ENCODE measurements at places on chromosomes 13 and 19. TPM values are rescaled to one million over a fixed set of nuclear protein-coding genes. Genes with fewer than 3 reads are reported as not detected.

GRCh38 chr13:113417836-113418721 lies 35.2 kb downstream of the ADPRHL1 start:
- H3K27me3 ChIP-seq: peaks cover 4% of the 10 kb centered on the region
- no peak for DNase-seq
- H3K27ac ChIP-seq: no peak overlapping the region
- H3K36me3 ChIP-seq: no peaks in the 10 kb centered on the region
- H3K4me3 ChIP-seq: no peak overlapping the region

DNA sequence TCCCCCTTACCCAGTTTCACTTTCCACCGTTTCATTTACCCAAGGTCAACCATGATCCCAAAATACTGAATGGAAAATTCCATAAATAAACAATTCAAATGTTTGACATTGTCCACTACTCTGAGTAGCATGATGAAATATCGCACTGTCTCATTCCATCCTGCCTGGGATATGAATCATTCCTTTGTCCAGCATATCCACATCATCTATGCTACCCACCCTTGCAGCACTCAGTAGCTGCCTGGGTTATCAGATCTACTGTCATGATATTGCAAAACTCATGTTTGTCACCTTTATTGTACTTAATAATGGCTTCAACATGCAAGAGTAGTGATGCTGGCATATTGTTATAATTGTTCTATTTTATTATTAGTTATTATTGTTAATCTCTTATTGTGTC lies 263.9 kb upstream of the NBEA start:
- H3K27ac ChIP-seq: no peak overlapping the region
- no peak overlapping the region for H3K4me3 ChIP-seq
- no peaks in the 10 kb centered on the region for H3K36me3 ChIP-seq

DNA sequence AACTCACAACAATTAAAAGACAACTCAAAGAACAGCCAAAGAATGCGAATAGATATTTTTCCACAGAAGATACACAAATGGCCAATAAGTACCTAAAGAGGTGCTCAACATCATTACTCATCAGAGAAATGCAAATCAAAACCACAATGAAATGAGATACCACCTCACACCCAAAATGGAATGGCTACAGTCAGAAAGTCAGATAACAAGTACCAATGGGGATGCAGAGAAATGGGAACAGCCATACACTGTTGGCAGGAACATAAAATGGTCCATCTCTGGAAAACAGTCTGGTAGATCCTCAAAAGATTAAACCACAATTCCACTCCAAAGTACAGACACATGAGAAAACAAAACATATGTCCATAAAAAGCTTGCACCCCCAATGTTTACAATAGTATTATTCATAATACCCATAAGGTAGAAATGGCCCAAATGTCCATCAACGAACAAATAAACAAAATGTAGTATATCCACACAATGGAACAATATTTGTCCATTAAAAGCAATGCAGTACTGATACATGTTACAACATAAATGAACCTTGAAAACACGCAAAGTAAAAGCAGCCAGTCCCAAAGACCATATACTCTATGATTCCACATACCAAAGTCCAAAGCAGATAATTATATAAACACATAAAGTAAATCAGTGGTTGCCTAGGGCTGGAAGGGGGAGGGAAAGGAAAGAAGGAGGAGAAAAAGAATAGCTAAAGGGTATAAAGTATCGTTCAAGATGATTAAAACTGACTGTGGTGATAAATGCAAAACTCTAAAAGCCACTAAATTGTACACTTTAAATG lies 19.6 kb downstream of the USP12 start:
- H3K4me1 ChIP-seq: peaks cover 25% of the 10 kb centered on the region
- no peak for DNase-seq
- no peak overlapping the region for H3K4me3 ChIP-seq
- H3K27me3 ChIP-seq: no peaks in the 10 kb centered on the region
- H3K27ac ChIP-seq: no peak overlapping the region

Gene IL27RA
- 41.6 TPM for total RNA-seq

DNA sequence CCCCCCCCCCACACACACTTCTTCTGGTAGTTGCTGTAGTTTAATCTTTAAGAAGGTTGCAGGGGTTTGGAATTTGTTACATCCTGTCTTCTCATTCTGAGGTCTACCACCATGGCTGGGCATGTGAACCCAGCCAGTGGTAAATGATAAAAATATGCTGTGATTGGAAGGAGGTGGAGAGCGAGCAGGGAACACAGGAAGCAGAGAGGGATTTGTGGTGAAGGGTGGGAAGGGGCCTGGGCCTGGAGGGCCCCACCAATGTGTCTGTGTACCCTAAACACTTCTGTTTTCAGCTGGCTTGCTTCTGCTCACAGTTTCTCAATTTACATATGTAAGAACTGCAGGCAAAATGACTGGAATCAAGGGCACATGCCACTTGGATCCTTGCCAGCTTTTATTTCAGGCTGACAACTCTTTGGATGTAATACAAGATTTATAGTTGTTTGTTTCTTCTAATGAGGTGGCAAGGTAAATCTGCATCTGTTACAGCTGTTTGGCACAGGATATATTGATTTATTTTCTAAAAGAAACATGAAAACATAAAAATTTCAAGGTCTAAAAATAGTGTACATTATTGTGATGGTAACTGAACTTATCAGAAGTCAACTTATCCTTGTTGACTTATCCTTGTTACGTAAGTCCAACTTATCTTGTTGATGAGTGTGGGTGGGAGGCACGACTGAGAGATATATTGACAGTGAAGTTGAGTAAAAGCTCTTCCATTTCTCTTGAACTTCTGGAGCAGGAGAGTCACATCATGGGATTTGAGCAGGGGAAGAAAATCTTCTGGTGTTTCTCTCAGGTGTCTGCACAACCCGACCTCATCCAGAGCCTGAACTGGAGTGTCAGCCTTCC lies 313.2 kb downstream of the SHISA2 start:
- peak overlapping the region; percentile 44 for H3K4me3 ChIP-seq
- peaks cover 13% of the 10 kb centered on the region for H3K4me1 ChIP-seq
- peaks cover 2% of the 10 kb centered on the region for H3K36me3 ChIP-seq
- peaks cover 6% of the 10 kb centered on the region for H3K27me3 ChIP-seq
- peak overlapping the region; percentile 64 for H3K27ac ChIP-seq

DNA sequence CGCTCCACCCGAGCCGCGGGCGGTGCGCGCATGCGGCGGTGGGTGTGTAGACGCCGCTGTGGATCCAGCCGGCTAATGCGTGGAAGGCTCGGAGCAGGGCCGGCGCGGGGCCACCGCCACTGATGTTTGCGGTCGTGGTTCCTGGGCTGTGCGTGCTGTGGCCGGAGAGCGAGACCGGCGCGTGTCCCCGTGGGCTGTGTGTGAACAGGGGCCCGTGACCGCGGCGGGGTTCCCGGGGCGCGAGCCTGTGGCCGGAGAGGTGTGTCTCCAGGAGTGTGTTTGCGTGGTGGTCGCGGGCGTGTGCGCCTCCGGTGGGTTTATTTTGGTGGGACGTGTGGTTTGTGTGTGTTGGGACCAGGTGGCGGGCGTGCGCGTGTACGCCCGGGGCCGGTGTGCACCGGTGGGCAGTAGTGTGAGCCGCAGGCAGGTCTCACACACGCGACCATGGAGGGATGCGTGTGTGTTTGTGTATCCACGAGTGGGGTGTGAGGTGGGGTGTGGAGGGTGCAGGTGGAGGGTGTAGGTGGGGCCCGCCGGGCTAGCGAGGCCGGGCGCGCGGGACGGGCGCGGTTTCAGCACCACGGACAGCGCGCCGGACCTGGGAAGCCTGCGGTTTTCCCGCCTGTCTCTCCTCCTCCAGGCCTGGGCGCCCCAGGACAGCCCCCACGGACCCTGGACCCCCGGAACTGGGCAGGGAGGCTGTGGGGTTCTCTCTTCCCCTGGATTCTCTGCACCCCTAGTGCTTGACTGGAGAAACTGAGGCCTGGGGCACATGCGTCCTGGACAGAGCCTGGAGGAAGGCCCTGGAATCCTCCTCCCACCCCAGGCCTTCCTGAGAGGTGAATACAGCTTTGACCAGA lies 1.6 kb downstream of the HCN2 start:
- DNase-seq: peak; percentile 56
- no peak overlapping the region for H3K4me3 ChIP-seq
- H3K27ac ChIP-seq: no peak overlapping the region
- no peaks in the 10 kb centered on the region for H3K36me3 ChIP-seq
